Fibroblast of skin of right quadriceps (primary cell): ENCODE measurements at places on chromosomes 11 and 22.

DNA sequence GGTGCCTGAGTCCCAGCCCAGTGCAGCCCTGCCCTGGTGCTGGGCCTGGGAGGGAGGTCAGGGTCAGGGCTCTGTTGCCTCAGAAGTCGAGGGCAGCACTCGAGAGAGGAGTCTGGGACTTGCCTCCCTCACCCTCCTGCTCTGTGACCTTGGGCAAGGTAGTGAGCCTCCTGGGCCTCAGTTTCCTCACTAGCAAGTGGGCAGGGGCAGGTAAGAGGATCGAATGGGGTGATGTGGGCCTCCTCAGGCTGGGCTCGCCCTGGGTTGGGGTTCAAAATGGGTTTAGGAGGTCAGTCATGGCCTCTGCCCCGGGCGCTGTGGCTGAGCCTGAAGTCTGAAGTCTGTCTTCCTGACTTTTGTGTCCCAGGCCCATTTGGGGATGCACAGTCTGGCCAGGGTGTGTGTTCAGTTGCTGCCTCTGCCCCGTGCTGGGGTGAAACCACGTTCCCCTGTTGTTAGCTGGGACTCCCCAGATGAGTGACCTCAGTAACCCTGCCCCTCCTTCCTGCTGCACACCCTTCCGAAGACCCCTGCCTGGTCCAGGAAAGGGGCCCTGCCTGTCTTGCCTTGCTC, 40.9 kb upstream of the CELSR1 start:
- DNase-seq: no peak

- peak; percentile 43 for DNase-seq
These were observed 36.0 kb upstream of the CSNK1E start for GRCh38 chr22:38353142-38353629.

- DNase-seq: peak; percentile 43
These were observed 18.3 kb downstream of the AMOTL1 start for GRCh38 chr11:94786264-94787126.

- DNase-seq: no peak
These were observed 5.0 kb upstream of the MYOD1 start for GRCh38 chr11:17714356-17714854.

GRCh38 chr22:29625090-29625825, 21.8 kb downstream of the NF2 start:
- DNase-seq: peak; percentile 84

GRCh38 chr11:85643191-85643614, 4.6 kb upstream of the TMEM126A start:
- no peak for DNase-seq

DNA sequence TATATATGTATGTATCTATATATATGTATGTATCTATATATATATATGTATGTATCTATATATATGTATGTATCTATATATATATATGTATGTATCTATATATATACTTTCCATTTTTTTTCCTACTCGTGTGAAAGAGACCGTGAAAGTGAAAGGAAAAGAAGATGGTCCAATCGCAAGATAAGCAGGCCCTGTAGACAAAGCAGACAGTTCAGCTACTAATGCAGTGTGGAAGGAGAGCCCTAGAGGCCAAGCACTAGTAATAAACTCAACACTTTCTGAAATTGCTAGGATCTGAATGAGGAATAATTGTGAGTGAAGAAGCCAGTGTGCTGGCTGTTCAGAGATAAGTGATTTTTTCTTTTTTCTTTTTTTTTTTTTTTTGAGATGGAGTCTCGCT, 47.2 kb downstream of the MCHR1 start:
- DNase-seq: no peak

GRCh38 chr11:76047766-76048165, 158.5 kb downstream of the WNT11 start:
- DNase-seq: no peak
